ENCODE measurements at places on chromosomes 16 and 17. TPM values are rescaled to one million over a fixed set of nuclear protein-coding genes. Genes with fewer than 3 reads are reported as not detected.

SULT1A4 gene
- total RNA-seq: 17.7 TPM

PTX4 gene
- under 0.01 TPM for total RNA-seq

SLC2A4 gene
- 0.76 TPM for total RNA-seq

MT1X gene
- total RNA-seq: 7.0 TPM

CA7 gene
- not detected for total RNA-seq

CTRB2 gene
- not detected for total RNA-seq

C17orf58 gene
- total RNA-seq: 32.1 TPM

CD300LB gene
- not detected for total RNA-seq

MT1F gene
- total RNA-seq: 0.51 TPM

CDH13 gene
- total RNA-seq: 68.9 TPM

IL34 gene
- total RNA-seq: 4.9 TPM

NGFR gene
- under 0.01 TPM for total RNA-seq

FGF11 gene
- 0.13 TPM for total RNA-seq

GGNBP2 gene
- total RNA-seq: 40.6 TPM

HOXB9 gene
- 0.13 TPM for total RNA-seq

KRT39 gene
- total RNA-seq: not detected

CFAP97D1 gene
- total RNA-seq: under 0.01 TPM

SDR42E1 gene
- total RNA-seq: 4.4 TPM

CCL3 gene
- not detected for total RNA-seq

SNTB2 gene
- total RNA-seq: 69.3 TPM

SNN gene
- total RNA-seq: 46.0 TPM

PFAS gene
- 23.9 TPM for total RNA-seq

CSH1 gene
- not detected for total RNA-seq

CIITA gene
- total RNA-seq: under 0.01 TPM

CRYBA1 gene
- not detected for total RNA-seq

VAT1L gene
- total RNA-seq: 0.13 TPM

Measured in dermis microvascular lymphatic vessel endothelial cell (primary cell).